ENCODE measurements at places on chromosomes 12 and 14.

DNA sequence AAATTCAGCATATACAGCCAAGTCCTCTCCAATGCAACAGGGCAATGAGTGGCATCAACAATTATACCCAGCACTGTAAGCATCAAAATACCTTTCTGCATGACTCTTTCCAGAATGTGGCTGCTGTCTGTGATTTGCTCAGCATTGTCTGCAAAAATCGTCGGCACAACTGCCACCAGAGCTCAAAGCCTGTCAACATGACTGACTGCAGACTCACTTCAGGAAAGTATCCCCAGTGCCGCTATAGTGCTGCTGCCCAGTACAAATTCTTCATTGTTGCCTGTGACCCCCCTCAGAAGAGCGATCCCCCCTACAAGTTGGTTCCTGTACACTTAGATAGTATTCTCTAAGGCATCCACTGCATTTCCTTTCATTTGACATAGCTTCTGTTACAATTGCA lies 735 bp downstream of the RNASE6 start:
- no peak for DNase-seq

GRCh38 chr14:94119071-94119470 lies 8.5 kb downstream of the IFI27 start:
- DNase-seq = no peak

- no peak for DNase-seq
Measured at GRCh38 chr14:51328064-51328771, 88.2 kb downstream of the TMX1 start.

DNA sequence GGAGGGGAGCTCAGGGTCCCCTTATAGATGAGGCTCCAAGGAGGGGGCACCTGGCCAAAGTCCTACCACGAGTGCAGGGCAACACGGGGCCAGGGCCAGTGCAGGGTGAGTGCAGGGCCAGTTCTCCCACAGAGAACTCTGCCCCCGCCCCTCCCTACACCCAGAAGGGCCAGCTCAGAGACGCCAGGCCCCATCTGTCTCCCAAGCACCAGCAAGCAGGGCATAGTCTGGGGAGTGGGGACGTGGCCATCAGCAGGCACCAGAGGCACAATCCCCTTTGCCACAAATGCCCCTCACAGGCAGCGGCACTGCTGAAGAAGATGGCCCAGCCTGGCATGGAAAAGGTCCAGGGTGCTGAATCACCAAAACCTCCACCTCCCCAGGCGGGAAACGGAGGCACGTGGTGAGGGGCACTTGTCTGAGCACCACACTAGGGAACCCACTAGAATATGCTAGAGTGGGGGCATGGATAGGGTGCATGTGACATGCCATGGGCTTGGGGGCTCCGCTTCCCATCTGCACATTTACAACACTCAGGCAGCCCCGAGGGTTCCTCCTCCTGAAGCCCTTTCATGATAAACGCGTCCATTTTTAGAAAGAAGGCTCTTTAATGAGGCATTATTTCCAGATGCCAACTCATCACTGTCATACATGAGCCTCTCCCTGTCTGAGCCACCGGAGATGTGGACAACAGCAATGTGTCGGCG lies 17.8 kb downstream of the CCDC85C start:
- no peak for DNase-seq

GRCh38 chr14:75204116-75204515 lies 27.7 kb upstream of the TMED10 start:
- DNase-seq = no peak

DNA sequence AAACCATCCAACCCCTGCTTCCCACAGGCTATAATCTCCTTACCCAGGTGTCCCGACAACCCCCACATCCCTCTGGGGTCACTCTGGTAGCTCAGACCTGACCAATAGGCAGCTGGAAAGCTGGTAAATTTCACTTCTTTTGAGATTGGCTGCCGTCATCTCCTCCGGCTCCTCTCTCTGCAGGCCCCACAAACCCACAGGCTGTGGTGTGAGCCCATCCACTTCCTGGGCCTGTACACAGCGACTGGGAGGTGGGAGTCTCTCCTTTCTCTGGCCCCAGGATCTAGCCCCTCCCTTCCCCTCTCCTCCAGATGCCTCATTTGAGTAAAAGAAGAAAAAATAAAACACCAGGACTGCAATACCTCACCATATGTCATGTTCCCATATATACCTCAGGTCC lies 709 bp downstream of the INHBC start:
- DNase-seq = no peak

GRCh38 chr12:96237035-96237434 lies 42.9 kb downstream of the ELK3 start:
- no peak for DNase-seq

- no peak for DNase-seq
Measured at GRCh38 chr12:49897276-49897675, 6.4 kb downstream of the FAIM2 start.

DNA sequence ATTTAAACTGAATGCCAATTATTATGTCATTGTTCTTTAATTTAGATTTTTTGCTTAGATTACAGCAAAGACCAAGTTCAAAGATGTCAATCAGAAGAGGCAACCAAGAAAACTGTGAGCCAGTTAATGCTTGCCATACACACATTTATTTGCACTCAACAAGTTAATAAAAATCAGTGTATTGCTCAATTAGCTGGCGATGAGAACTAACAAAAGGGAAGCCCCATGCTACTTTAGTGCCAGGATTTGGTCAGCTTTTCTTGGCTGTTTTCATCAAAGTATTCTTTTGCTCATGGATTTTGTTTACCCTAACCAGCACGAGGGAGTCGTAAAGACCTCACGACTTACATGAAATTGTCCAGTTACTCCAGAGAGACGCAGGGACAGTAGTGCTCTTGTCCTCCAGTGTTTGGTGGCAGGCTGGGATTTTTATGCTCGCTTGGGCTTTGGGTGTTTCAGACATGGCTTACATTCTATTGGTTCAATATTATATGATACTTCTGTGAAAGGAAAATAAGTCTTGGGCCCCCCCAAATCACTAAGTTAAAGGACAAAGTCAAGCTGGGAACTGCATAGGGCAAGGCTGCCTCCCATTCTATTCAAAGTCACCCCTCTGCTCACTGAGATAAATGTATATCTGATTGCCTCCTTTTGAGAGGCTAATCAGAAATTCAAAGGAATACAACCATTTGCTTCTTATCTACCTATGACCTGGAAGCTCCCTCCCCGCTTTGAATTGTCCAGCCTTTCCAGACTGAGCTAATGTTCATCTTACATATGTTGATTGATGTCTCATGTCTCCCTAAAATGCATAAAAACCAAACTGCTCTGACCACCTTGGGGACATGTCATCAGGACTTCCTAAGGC lies 7.4 kb upstream of the B4GALNT1 start:
- DNase-seq = no peak

GRCh38 chr12:120260607-120261006 lies 4.9 kb downstream of the PXN start:
- DNase-seq = no peak

- no peak for DNase-seq
Measured at GRCh38 chr14:53744857-53745256, 211.8 kb downstream of the BMP4 start.

GRCh38 chr14:53716578-53716977 lies 240.0 kb downstream of the BMP4 start:
- no peak for DNase-seq

- no peak for DNase-seq
Measured at GRCh38 chr12:55708695-55709233, 1.1 kb upstream of the ITGA7 start.

DNA sequence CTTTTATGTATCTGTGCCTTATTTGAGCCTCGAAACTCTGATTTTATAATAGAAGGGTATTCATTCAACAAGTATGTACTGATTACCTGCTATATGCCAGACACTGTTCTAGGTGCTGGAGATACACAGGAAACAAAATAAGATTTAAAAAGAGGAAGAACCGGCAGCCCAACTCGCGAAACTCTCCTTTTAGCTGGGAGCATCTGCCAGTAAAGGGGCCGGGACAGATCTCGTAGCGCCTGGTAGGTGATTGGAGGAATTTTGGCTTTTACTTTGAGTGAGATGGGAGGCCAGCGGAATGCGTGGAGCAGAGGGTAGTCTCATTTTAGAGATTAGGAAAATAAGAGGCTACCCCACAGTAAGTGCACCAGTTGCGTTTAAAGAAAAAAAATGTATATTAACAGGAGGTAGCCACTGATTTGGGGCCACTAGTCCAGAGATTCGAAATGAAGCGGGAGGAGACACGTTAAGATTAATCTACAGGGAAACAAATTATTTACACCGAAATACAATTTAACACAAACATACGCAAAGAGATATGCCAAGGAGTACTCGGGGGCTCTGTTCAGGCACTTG lies 520 bp upstream of the MON2 start:
- no peak for DNase-seq

- DNase-seq = no peak
Measured at GRCh38 chr12:98780261-98780660, 135.2 kb downstream of the APAF1 start.

GRCh38 chr12:130971925-130972585 lies 18.3 kb downstream of the ADGRD1 start:
- DNase-seq = no peak

DNA sequence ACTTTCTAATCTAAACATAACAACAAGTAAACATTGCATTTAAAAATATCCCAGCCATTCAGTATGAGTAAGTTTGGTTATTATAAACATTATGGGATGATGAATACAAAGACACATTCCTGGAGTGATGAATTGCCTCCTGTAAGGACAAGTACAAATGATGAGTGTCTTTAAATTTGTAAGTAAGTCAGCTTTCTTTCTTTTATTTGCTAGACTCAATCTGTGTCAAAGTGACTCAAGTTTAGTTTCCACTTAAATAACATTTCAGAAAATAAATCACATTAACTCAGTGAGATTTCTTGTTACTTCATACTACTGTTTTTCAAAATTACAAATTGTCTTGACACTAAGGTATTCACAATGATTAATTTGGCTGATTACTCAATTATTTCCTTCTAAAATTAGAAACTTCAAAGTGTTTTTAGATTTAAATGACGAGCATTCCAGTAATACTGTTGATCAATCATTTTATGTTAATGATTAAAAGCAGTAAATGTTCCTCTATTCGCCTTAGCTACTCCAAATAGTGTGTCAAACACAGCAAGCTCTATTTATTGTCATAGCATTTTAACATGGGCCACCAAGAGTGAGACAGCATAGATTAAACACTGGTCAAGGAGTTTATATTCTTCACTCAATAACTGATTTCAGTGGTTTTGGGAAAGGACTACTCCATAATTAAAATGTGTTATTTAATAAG lies 658.0 kb upstream of the MDGA2 start:
- no peak for DNase-seq

- no peak for DNase-seq
Measured at GRCh38 chr12:7647071-7647470, 18.6 kb downstream of the APOBEC1 start.

- no peak for DNase-seq
Measured at GRCh38 chr12:39451977-39452376, 9.1 kb upstream of the KIF21A start.

GRCh38 chr12:4434706-4435425 lies 10.7 kb downstream of the FGF6 start:
- DNase-seq = no peak

DNA sequence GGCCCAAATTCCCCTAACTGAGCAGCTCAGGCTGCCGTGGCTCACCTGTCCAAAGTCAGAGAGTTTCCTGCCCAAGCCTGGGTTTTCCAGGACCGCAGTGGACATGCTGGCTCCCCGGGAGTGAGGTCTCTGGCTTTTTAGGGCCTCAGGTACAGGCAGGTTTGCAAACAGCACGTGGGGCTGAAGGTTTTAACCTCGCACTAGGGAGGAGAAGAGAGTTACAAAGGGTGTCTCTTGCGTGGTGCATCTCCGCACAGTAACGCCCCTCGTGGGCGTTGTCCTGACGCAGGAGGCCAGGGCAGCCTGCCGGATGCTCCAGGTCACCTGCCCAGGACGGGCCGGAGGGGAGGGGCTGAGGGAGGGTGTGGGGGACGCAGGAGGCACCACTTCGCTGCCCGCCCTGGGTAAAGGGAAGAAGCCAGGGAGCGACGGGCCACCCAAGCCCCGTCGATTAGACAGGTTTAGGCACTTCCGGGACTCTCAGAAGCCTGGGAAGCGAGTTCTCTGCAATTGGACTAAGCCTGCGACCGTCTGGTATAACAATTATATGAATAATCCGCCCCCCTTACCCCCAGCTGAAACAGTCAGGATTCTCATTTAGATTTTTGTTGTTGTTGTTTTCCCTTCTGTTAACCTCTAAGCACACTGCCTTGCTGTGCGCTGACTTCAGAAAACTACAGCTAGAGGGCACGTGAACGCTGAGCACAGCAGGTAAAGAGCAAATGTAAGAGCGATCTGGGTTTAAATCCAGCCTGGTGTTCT lies at the start of gene PAH:
PAH (minus strand) TSS at position 219 of the 762 bp plus-strand sequence; CDS start at position 105, 114 bp downstream.
- no peak for DNase-seq

- no peak for DNase-seq
Measured at GRCh38 chr14:74437496-74438053, 11.6 kb upstream of the SYNDIG1L start.

DNA sequence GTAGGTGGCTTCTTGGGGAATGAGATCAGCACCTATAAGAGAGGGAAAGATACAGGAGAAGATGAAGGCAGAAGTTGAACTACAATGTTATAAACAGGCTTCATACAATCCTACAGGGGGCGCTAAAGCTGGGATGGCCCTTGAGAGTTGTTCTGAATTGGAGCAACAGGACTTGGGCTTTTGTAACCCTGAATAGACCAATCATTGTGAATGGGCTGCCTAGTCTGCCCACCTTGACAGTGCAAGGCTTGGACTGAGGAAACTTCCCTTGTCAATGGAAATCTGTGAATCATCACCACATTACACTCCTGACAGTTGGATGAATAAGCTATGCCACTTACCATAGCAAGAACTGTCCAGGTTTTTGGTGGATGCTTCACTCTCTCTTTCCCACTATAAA lies 306.1 kb downstream of the KCNC2 start:
- DNase-seq = no peak

DNA sequence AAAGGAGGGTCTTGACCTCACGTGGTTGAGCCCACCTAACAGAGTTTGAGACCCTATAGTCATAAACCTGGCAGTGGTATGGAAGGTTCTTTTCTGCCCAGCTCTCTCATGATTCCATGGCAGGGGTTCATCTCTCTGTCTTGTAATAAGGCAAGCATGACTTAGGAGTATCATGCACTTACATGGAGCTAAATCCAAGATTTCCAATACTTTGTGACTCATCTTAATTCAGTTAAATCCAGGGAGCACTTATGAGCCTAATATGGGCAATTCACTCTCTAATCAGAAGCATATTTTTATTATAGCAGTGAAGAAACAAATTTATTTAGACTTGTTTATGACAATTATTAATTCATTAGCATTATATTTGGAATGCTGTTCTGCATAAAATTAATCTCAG lies 131.8 kb upstream of the CPSF6 start:
- DNase-seq = no peak

DNA sequence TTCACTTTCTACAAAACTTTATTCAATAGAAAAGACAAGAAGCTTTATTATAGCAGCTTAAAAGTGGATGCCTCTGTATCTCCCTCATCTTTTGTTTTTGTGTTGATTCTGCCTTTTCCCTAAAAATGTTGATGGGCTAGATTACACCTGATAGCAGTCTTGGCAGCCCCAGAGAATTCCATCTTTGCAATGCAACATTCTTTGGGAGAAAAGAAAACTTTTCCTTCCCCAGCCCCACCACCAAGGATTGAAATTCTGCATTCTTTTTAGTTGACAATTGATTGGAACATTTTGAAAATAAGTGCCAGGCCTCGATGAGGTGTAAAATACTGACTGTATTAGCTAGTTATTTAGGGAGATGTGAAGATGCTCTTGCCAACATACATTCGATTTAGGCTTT lies 306.8 kb upstream of the G2E3 start:
- no peak for DNase-seq

All from natural killer cell (primary cell).